ENCODE measurements at places on chromosomes 3 and 15.
A peak's percentile ranks its signal among the peaks of the same experiment; 100 is the strongest.

DNA sequence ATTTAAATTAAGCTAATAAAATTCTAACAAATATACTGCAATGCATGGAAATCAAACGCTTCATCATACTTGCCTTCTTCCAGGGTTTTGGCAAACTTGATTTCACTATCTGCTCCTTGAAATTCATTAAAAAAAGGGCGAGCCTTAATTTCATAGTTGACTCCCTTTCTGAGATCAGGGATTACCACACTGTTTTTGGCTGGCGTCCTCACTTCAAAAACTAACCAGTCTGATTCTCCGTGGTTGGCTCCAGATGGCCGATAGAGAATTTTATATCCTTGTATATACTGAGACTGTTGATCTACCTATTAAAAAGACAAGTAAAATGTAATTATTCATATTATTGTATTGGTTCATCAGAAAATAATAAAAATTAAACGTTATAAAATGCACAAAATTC, 1106.8 kb downstream of the ROBO1 start:
- no peak for DNase-seq

- no peak for DNase-seq
Observed at GRCh38 chr3:182797876-182798275, 4.6 kb downstream of the ATP11B start.

DNA sequence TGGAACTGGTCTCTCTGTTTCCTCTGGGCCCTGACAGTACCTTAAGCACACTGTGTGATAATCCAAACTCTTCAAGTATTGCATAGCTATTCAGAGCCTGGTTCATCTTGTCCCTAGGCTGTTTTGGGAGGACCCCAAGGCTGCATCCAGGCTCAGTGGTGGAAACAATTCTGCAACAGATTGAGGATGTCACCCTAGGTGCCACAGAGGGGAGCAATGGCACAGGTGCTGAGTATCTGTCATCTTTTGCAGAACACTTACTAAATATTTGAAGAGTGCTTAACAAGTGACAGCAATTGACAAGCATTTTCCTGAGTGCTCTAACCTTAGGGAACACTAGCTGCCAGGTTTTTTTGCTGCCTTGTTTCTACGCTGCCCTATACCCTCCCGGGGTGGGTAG, 27.8 kb downstream of the STARD5 start:
- DNase-seq, result no peak

DNA sequence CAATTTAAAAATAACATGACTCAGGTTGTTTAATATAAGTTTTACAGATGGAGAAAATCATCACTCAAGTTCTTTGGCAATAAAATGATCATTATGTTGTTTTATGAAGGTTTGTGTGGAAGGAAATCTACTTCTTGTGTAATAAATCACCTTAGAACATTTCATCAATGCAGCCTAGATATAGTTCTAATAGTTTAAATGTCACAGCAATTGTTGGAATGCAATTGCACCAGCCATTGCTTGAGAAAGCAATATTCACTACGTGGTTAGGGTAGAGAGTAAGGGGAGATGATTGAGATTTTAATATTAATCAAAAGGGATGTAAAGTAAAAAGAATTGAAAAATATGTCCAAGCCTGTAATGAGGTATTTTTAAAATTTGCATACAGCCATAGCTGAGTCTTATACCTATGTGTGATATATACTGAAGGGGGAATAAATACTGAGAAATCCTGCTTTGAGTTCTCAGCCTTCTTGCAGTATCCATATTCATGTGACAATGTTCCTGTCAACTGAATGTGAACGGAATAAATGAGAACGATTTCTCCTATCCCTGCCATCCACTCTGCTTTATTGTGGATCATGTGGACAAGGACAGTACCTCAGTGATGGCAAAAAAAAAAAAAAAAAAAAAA, 257.9 kb downstream of the OTOL1 start:
- no peak for DNase-seq

GRCh38 chr3:72812201-72812600, 36.0 kb downstream of the SHQ1 start:
- DNase-seq, result no peak

- no peak for DNase-seq
Observed at GRCh38 chr15:92705764-92706163, 50.2 kb upstream of the FAM174B start.

- no peak for DNase-seq
Observed at GRCh38 chr3:69283496-69283895, 102.4 kb downstream of the FRMD4B start.

DNA sequence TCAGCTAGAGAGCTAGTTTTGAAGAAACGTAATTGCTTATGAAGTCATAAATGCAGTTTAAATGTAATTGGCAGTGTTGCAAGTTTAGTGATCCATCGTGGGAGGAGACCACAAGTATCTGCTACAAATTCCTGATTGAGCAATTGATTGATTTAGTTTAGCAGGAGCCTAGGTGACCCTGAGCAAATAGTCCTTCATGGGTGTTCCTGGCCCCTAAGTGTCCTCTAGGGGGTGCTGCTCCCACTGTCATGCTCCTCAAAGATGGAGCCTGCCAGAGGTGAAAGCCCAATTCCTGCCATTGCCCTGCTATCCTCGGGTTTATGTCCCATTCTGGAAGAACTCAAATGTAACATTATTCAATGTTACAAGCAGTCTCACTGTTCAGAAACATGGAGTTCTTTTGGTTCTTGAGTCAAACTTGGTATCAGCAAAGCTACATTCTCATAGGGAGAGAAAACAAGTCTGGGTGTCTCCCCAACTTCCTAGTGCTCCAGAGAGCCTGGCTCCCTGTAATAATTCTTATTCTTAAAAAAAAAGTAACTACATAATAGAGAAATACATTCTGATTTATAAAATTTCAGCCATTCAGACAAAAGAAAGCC, 29.8 kb upstream of the SENP5 start:
- peak; percentile 79 for DNase-seq

- DNase-seq, result no peak
Observed at GRCh38 chr3:851098-851790, 241.6 kb upstream of the CNTN6 start.

- DNase-seq, result no peak
Observed at GRCh38 chr3:46454209-46454595, 10.5 kb downstream of the LTF start.

GRCh38 chr3:49793486-49794085, 6.1 kb downstream of the CDHR4 start:
- DNase-seq, result no peak

GRCh38 chr15:78938658-78939488, 6.0 kb downstream of the CTSH start:
- DNase-seq, result peak; percentile 43
